ENCODE measurements at places on chromosomes 16 and 17.
A peak's percentile ranks its signal among the peaks of the same experiment; 100 is the strongest.

- DNase-seq = no peak
Measured at GRCh38 chr17:49506282-49506681, 11.2 kb downstream of the NGFR start.

GRCh38 chr17:13646411-13646810, 44.7 kb upstream of the HS3ST3A1 start:
- no peak for DNase-seq

DNA sequence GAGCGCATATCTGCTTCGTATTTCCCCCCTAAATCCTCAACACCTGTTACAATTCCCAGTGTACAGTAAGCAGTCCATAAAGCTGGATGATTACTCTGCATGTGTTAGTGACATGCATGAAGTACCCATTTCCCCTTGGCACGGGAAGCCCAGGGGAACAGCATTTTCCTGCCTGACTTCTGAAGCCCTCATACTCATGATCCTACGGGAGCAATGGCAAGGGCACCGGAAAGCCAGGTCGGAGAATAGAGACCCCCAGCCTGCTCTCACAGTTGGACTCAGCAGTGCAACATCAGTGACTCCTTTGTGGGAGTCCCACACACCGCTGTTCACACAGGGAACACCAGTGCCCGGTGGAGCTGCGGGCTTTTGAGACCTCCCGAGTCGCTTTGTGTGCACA, 336.9 kb downstream of the CDH13 start:
- no peak for DNase-seq

- DNase-seq = no peak
Measured at GRCh38 chr16:49993579-49993978, 31.4 kb upstream of the CNEP1R1 start.

GRCh38 chr16:57892447-57893096, 78.4 kb downstream of the CNGB1 start:
- DNase-seq = no peak

DNA sequence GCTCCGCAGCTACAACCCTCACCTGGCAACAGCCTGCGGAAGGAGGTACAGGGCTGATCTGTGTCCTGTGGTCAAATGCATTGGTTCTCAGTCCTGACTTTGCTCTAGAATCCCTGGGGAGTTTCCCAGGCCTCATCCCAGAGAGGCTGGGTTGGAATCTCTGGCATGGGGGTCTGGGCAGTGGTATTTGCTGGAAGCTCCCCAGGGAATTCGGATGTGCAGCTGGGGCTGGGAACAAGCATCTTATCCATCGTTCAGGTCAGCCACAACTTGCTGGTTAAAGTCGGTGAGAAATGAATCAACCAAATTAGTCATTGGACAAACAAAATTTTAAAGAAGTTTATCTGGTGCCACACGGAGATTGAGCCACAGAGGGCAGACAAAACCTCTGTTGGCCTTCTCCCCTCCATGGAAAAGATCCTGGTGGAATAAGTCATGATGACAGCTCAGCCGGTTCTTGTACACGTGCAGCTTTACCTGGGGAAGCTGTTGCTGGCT, 231.2 kb downstream of the FOXL1 start:
- no peak for DNase-seq

GRCh38 chr17:68656666-68657065, 55.5 kb upstream of the FAM20A start:
- no peak for DNase-seq

DNA sequence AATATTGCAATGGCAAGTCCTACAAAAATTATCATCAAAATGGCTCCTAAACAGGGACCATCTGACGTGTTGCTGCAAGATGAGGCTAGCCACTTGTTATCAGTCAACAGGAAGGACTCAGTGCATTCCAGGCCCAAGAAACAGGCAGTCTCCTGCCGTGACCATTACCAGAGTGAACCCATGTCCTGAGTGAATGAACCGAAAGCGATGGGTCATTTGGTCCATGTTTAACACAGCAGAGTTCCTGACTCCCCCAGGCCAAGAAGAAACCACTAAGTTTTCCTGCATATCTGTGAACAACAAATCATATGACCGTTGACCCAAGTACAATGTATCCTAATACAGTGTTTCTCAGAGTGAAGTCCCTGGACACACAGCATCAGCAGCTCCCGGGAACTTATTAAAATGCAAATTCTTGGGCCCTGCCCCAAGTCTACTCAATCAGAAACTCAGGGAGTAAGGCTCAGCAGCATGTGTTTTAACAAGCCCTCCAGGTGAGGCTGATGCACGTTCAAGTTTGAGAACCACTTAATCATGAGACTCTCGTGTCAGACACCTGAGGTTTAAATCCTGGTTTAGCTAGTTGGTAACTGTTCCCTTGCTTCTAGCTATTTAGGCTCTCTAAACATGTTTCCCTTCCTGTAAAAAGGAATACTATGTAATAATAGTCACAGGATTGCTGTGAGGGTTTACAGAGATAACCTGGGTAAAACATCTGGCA, 429.4 kb upstream of the MAF start:
- no peak for DNase-seq

DNA sequence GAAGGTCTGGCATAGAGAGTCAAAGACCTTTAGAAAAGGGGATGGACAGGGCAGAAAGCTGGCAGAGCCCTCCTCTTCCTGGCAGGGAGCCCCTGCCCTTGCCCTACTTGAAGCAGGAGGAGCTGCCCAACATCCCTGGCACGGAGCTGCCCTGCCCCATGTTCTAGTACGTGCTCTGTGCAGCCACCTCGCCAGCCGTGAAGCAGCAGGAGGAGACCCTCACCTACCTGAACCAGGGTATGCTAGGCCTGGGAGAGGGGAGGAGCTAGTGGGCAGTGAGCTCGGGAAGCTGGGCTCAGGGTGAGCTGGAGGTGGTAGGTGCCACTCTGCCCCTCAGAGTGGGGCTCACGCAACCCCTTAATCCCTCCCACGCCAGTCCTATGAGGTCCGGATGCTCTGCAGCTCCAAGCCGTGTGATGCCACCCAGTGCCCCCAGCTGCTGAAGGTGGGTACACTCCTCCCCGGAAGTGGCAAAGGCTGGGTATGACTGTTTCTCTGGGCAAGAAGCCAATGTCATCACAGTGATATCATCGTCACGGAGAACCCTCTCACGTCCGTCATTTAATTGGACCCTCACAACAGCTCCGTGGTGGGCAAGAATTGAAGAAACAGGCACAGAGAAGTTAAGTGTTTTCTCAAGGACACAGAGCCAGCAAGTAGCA, 12.7 kb upstream of the STAC2 start:
- peak; percentile 10 for DNase-seq

DNA sequence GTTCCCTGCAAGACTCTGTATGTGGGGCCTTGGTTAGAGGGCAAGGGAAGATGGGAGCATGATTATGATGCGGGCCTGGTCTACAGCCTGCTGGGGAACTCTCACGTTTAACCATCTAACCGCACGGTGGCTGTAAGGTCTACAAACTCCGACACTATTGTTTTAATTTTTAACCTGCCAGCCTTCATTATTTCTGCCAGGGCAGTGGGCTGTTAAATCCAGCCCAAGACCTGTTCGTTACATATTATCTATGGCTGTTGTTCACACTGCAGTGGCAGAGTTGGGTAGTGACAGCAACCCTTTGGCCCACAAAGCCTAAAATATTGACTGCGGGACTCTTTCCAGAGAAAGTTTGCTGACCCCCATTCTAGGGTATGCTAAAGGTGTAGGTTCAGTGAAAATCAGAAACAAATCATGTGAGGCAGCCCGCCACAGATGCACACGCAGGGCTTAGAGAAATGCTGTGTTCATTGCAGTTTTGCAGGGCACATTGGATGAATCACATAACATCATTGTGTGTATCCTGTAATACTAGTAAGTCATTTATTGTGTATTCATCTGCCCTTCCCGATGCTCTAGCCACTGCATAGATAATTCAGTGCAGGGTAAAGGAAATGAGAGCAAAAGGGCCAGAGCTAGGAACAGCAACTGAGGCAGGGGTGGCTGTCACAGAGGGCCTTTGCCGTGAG, 14.3 kb downstream of the SNX29 start:
- DNase-seq = no peak

GRCh38 chr17:78882540-78883088, 20.4 kb downstream of the CEP295NL start:
- no peak for DNase-seq
